Psoas muscle (tissue), 8 donors: ENCODE measurements at places on chromosomes 2 and 18. TPM values are rescaled to one million over a fixed set of nuclear protein-coding genes. Genes with fewer than 3 reads are reported as not detected.
A peak's percentile ranks its signal among the peaks of the same experiment; 100 is the strongest.

DNA sequence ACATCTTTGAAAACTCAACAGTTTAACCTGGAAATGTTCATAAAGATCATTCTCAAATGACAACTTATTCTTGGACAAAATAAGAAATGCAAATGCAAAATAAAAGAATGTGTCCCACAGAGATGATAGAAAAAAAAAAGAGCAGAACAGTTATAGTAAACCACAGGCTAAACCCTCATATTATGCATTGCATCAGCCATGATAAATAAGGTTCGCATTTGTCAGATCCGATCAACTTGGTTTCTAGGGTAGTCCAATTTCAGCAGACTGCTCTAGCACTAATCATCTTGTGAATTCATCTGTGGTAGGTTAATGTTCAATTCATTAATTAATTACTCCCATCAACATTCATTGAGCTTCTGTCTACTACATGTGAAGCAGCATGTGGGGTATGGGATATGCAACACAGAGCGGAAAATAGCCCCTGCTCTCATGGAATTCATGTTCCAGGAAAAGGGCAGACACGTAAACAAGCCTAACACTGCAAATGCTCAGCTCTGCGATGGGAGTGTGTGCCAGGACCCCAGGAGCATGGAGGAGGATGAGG lies 316.2 kb upstream of the REV1 start:
- no peak overlapping the region for H3K27ac ChIP-seq
- H3K4me1 ChIP-seq: no peaks in the 10 kb centered on the region
- no peaks in the 10 kb centered on the region for H3K36me3 ChIP-seq
- no peaks in the 10 kb centered on the region for H3K27me3 ChIP-seq

DNA sequence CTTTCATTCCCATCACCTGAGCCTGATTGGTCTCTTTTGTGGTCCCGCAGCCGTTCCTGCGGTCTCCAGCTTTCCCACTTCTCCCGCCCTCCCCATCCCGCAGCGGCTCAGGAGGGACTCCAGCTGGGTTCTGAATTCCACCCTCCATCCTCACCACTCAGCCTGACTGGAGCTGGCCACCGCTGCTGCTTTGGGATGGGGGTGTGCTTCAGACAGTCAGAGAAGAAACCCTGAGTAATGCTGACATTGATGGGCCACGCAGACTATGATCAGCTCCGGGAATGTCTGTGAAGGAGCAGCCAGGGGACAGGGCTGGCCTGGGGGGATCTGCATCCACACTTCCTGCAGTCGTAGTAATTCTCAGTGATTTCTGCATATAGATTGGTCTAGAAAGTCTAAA lies 45.9 kb upstream of the TXNDC2 start:
- no peaks in the 10 kb centered on the region for H3K36me3 ChIP-seq
- no peaks in the 10 kb centered on the region for H3K27me3 ChIP-seq
- no peak overlapping the region for H3K4me3 ChIP-seq
- no peak overlapping the region for H3K27ac ChIP-seq
- no peak for DNase-seq

- no peaks in the 10 kb centered on the region for H3K27me3 ChIP-seq
- DNase-seq: no peak
- H3K4me1 ChIP-seq: no peaks in the 10 kb centered on the region
- H3K27ac ChIP-seq: no peak overlapping the region
Measured at GRCh38 chr2:236318401-236318800, 54.2 kb upstream of the ASB18 start.

DNA sequence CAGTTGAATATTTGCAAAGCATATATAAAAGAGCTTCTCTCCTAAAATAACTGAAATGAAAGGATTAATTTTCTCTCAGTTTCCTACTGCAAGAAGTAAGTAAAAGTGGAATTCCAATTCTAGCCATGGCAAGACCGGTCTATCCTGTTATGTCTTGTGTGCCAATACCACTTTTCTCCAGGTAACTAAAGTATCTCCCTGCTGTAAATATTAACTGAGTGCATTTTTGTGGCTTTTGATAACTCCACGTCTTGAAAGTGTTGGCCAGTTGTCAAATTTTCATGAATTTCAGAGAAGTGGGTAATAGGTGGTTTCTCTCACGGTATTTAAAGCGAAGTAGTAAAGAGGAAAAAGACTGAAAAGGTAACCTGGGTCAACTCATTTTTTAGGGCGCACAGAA lies 225.9 kb downstream of the NEDD4L start:
- no peak for DNase-seq
- H3K36me3 ChIP-seq: no peaks in the 10 kb centered on the region
- peaks cover 45% of the 10 kb centered on the region for H3K4me1 ChIP-seq

GRCh38 chr2:187552828-187553681 lies 1.2 kb downstream of the TFPI start:
- H3K27me3 ChIP-seq: no peaks in the 10 kb centered on the region
- H3K27ac ChIP-seq: peak overlapping the region; percentile 80
- no peak for DNase-seq
- H3K4me1 ChIP-seq: peaks cover 17% of the 10 kb centered on the region
- H3K36me3 ChIP-seq: peaks cover 2% of the 10 kb centered on the region
- H3K4me3 ChIP-seq: peak overlapping the region; percentile 72

GRCh38 chr2:239138610-239139009 lies 262.2 kb downstream of the HDAC4 start:
- no peak overlapping the region for H3K27ac ChIP-seq
- H3K27me3 ChIP-seq: no peaks in the 10 kb centered on the region
- peak; percentile 32 for DNase-seq
- H3K36me3 ChIP-seq: peaks cover 97% of the 10 kb centered on the region
- no peaks in the 10 kb centered on the region for H3K4me1 ChIP-seq

- H3K36me3 ChIP-seq: no peaks in the 10 kb centered on the region
- H3K4me1 ChIP-seq: peaks cover 7% of the 10 kb centered on the region
- peak; percentile 25 for DNase-seq
- H3K27me3 ChIP-seq: no peaks in the 10 kb centered on the region
Measured at GRCh38 chr2:37378411-37378810, 34.0 kb downstream of the QPCT start.

- no peaks in the 10 kb centered on the region for H3K36me3 ChIP-seq
- no peak overlapping the region for H3K27ac ChIP-seq
- no peaks in the 10 kb centered on the region for H3K4me1 ChIP-seq
- DNase-seq: no peak
- H3K4me3 ChIP-seq: no peak overlapping the region
Measured at GRCh38 chr2:2939078-2939795, 438.4 kb downstream of the EIPR1 start.

DNA sequence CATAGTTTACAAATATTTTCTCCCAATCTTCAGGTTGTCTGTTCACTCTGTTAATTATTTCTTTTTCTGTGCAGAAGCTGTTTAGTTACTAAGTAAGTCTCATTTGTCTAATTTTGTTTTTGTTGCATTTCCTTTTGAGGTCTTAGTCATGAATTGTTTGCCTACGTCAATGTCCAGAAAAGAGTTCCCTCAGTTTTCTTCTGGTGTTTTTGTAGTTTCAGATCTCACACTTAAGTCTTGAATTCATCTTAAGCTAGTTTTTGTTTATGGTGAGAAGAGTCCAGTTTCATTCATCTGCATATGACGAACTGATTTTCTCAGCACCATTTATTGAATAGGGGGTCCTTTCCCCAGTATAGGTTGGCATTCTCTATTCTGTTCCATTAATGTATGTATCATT lies 1252.2 kb upstream of the TMEFF2 start:
- H3K27me3 ChIP-seq: no peaks in the 10 kb centered on the region
- no peaks in the 10 kb centered on the region for H3K36me3 ChIP-seq
- DNase-seq: no peak
- H3K4me3 ChIP-seq: no peak overlapping the region
- no peaks in the 10 kb centered on the region for H3K4me1 ChIP-seq
- H3K27ac ChIP-seq: no peak overlapping the region

DNA sequence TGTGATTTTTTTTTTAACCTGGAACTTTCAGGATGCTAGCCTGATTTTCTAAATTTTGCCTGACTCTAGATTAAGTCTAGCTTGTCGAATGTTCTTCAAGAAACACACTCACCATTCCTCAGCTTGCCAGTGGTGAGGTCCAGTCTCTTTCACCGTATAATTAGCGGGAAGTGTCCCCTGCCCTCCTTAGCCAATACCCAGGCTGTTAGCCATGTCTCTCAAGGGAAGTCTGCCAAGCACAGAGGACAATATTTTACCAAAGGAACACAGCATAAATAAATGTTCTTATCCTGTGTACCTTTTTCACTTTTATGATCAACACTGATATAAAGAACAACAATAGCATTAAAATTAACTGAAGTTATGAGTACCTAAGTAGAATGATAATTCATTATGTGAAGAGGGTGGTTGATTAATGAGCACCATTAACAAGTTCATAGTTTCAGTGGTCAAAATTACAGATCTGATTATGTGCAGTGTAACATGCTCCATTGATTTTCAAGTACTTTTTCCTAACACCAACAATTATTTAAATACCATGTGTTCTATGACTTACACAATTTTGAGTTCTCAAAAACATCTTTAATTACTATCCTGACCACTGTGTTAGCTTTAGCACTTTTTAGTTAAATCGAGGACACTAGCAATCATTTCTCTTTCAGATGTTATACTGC lies 445.8 kb upstream of the RAB12 start:
- H3K27ac ChIP-seq: no peak overlapping the region
- H3K36me3 ChIP-seq: no peaks in the 10 kb centered on the region
- no peaks in the 10 kb centered on the region for H3K4me1 ChIP-seq
- H3K4me3 ChIP-seq: no peak overlapping the region
- no peaks in the 10 kb centered on the region for H3K27me3 ChIP-seq

GRCh38 chr18:61998335-61998734 lies 105.5 kb upstream of the RNF152 start:
- H3K27ac ChIP-seq: no peak overlapping the region

- H3K36me3 ChIP-seq: no peaks in the 10 kb centered on the region
- H3K4me1 ChIP-seq: peaks cover 13% of the 10 kb centered on the region
- H3K27me3 ChIP-seq: no peaks in the 10 kb centered on the region
- no peak overlapping the region for H3K4me3 ChIP-seq
- peak overlapping the region; percentile 77 for H3K27ac ChIP-seq
Measured at GRCh38 chr2:42804338-42804737, 12.0 kb upstream of the HAAO start.

- H3K4me1 ChIP-seq: peaks cover 15% of the 10 kb centered on the region
- H3K4me3 ChIP-seq: no peak overlapping the region
- H3K27me3 ChIP-seq: no peaks in the 10 kb centered on the region
- H3K27ac ChIP-seq: no peak overlapping the region
Measured at GRCh38 chr2:216574046-216574445, 59.2 kb upstream of the IGFBP2 start.

- no peaks in the 10 kb centered on the region for H3K36me3 ChIP-seq
- no peaks in the 10 kb centered on the region for H3K27me3 ChIP-seq
- H3K4me3 ChIP-seq: peak overlapping the region; percentile 91
- peaks cover 50% of the 10 kb centered on the region for H3K4me1 ChIP-seq
- peak overlapping the region; percentile 99 for H3K27ac ChIP-seq
Measured at GRCh38 chr2:68251855-68252399, 405 bp downstream of the PPP3R1 start.

DNA sequence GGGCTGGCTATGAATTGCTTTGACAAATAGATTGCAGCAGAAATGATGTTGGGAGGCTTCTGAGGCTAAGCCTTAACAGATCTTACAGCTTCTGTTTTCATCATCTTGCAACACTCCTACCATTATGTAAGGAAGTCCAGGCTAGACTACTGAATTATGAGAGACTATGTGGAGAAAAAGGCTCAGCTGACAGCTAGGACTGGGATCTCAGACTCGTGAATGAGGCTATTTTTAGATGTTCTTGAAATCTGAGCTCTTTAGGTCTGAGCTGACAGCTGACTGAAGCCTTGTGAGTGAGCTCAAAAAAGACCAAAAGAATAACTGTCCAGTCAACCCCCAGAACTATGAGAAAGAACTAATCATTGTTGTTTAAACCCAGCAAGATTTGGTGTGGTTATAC lies 70.3 kb downstream of the VWC2L start:
- H3K27ac ChIP-seq: peak overlapping the region; percentile 79
- no peaks in the 10 kb centered on the region for H3K27me3 ChIP-seq
- no peaks in the 10 kb centered on the region for H3K36me3 ChIP-seq
- peak overlapping the region; percentile 12 for H3K4me3 ChIP-seq
- DNase-seq: no peak

DNA sequence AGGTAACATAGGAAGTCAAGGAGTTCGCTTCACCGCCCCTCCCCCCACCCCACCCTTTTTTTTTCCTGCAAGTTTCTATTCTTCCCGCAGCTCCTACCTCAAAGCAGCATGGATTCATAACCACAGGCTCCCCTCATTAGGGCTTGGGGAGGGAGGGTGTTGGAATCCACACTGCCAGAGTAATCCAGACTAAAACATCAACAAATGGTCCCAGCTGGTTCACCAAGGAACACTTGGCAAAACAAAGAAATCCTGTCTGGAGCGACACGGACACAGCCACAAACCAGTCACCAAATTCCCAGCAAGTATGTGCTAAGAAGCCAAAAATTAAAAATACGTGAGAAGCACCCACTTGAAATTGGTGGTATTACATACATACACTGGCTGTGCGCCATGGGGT lies 106.9 kb upstream of the PPP1CB start:
- no peak overlapping the region for H3K4me3 ChIP-seq
- H3K36me3 ChIP-seq: no peaks in the 10 kb centered on the region
- H3K4me1 ChIP-seq: no peaks in the 10 kb centered on the region
- H3K27me3 ChIP-seq: no peaks in the 10 kb centered on the region
- no peak overlapping the region for H3K27ac ChIP-seq
- DNase-seq: no peak

DNA sequence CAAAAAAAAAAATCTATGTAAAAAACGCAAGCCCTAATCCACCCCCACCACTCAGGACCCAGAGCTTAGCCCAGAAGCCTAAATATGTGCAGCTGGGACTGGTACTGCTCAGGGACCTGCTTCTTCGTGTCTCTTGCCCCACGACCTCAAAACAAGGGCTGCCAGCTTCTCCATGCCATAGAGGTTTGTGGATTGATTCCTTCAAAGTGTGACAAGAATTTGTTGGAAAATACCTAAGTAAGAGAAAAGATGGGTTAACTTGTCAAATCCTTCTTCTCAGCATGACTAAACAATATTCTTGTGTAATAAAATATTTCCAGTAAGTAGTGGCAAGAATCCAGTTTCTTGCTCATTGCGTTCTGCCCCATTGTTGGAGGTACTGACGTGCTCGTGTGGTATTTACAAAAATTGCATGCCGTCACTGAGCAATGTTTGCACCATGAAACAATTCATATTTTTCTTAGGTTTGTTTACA lies 825 bp upstream of the SCYGR1 start:
- no peaks in the 10 kb centered on the region for H3K27me3 ChIP-seq
- no peak overlapping the region for H3K27ac ChIP-seq
- no peak for DNase-seq
- H3K4me3 ChIP-seq: no peak overlapping the region
- no peaks in the 10 kb centered on the region for H3K4me1 ChIP-seq

DNA sequence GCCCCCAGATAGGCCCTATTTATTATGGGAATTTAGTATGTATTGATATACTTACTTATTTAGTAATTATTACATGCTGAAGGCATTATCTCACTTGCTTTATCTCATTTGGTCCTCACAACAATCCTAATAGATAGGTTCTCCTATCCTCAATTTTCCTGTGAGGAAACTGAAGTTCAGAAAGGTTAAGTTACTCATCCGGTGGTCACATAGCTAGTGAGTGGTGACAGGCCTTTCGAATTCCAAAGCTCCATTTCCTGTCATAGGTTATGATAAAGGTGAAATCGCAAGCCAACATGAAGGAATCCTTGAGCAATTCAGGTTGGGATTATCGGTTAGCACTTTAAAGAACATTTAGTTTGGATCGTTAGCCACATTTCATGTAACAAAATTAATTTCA lies 33.3 kb downstream of the NAB1 start:
- H3K27me3 ChIP-seq: no peaks in the 10 kb centered on the region
- no peak overlapping the region for H3K4me3 ChIP-seq
- no peak for DNase-seq
- no peaks in the 10 kb centered on the region for H3K4me1 ChIP-seq
- no peak overlapping the region for H3K27ac ChIP-seq

MYL12A gene
- 1,616 TPM for total RNA-seq

APLF gene
- 3.7 TPM for total RNA-seq

PSMA8 gene
- total RNA-seq: not detected

NDC80 gene
- 0.42 TPM for total RNA-seq

FAM228A gene
- not detected for total RNA-seq

KYNU gene
- total RNA-seq: 0.17 TPM

CAVIN2 gene
- total RNA-seq: 16.8 TPM
